ENCODE measurements at places on chromosomes 11 and 22. TPM values are rescaled to one million over a fixed set of nuclear protein-coding genes. Genes with fewer than 3 reads are reported as not detected.

- peak; percentile 20 for DNase-seq
Observed at GRCh38 chr22:45180146-45180679, 16.5 kb downstream of the NUP50 start.

GRCh38 chr11:25910086-25910485 is 421.8 kb upstream of the ANO3 start:
- peak; percentile 80 for DNase-seq

- peak; percentile 92 for DNase-seq
Observed at GRCh38 chr22:31055635-31056159, 25.4 kb upstream of the SMTN start.

DNA sequence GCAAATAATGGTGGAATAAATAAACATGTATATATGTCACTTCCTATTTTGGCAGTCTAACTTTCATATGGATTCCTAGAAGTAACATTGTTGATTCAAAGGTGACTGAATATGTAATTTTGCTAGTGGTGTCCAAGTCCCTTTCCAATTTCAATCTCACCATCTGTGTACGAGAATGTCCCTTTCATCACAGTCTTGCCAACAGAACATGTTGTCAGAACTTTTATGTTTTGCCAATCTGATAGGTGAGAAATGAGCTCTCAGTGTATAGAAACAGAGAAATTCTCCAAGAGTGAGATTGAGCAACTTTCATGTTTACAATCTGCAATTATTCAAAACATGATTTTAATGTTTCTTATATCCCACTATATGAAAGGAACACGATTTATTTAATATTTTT is 167.5 kb downstream of the CNTN5 start:
- DNase-seq, result no peak

GRCh38 chr22:25402160-25402500 is 162.3 kb upstream of the GRK3 start:
- no peak for DNase-seq

DNA sequence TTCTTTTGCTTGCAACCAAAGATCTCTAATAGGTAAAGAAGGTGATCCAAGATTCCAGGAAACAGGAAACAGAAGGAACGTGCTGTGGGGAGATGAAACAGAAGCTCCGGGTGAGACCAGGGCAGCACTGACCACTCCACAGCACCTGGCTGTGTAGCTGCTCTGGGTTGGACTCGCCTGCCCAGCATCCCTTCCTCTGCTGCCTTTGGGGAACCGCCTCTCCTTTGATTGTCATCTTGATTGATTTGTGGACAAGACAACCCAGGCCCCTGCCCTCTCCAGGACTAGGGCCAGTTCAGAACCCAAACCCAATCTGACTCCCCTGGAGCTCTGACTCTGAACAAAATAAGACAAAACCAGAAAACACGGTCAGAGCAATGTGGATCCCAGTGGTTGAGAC is 14.7 kb upstream of the APOBEC3A start:
- DNase-seq, result no peak

DNA sequence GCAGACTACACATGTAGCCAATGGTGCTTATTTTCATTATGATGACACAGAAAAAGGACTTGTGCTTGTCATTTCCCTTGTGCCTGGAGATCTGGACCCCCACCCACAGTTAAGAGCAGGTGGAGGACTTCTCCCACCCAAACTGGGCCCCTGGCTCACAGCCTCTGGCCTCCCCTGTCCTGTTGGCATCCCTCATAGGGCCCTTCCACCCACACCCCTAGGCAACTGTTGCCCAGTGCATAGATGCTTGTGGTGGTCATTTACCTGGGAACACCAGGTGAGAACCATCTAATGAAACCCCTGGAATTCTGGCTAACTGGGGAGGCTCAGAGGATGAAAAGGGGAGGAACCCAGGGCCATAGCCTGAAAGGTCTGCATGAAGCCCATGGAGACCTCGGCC is 355.9 kb downstream of the BUD13 start:
- no peak for DNase-seq

DNA sequence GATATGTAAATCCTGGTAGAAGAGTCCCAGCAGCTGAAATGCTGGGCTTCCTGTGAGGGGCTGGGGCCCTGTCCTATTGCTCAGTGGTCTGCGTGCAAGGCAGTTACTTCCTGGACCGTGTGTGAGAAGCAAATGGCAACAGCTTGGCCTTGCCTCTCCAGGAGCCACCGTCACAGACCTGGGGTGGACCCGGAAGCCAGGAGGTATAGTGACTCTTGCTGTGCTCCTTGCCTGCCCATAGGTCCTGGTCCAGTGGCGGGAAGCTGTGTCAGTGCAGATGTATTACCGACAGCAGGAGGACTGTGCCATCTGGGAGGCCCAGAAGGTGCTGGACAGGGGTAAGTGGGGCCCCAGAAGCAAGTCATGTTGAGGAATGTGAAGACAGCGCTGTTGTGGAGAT is 54.3 kb downstream of the PISD start:
- DNase-seq, result no peak

GRCh38 chr11:59189986-59190385 is 18.1 kb downstream of the DTX4 start:
- DNase-seq, result no peak

DNA sequence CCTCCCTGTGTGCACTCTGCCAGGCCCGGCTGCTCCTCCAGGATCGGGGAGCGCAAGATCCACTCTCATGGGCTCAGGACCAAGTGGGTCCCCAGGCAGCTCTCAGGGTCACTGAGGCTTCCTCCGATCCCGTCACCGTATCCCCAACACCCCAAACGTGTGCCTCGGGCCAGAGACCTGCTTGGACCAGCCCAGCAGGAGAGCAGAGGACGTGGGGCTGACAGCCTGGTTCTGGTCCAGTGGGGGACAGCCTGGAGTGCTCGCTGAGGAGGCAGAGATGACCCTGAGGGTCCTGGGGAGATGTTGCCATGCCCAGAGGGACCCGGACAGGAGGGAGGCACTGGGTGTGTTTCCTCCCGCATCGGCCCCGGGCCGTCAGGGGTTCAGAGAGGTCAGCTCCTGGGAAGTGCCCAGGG is 1402.6 kb downstream of the BRD1 start:
- DNase-seq, result no peak

GRCh38 chr11:255176-255575 is 18.4 kb downstream of the PSMD13 start:
- no peak for DNase-seq

- DNase-seq, result no peak
Observed at GRCh38 chr11:65086809-65087208, 2.8 kb downstream of the ZFPL1 start.

Gene TBX10
- not detected for total RNA-seq

Gene RIMBP3B
- total RNA-seq, result not detected

Gene ACRV1
- not detected for total RNA-seq

Data from renal cortical epithelial cell (primary cell).